Activated CD4-positive, alpha-beta T cell treated with anti-CD3 and anti-CD28 coated beads for 24 hours (primary cell): ENCODE measurements at places on chromosomes 1 and 21.

DNA sequence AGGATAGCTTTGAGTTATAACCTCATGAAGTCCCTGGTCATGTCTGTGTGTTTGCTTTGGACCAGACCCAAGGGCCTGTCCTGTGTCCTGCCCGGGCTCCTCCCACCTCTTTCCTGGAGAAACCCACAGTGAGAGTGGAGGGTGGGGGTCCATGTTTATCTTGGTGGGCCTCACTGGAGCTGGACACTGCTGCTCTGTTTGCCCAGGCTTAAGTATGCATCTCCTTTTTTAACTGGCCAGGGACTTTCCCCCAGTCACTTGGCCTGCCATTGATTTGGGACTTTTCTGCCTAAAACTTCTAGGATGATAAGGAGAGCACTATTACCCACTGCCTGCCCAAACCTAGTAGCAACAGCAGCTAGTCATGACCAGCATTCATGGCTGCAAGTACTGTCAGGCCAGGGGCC is 49.8 kb downstream of the DDR2 start:
- DNase-seq = no peak

DNA sequence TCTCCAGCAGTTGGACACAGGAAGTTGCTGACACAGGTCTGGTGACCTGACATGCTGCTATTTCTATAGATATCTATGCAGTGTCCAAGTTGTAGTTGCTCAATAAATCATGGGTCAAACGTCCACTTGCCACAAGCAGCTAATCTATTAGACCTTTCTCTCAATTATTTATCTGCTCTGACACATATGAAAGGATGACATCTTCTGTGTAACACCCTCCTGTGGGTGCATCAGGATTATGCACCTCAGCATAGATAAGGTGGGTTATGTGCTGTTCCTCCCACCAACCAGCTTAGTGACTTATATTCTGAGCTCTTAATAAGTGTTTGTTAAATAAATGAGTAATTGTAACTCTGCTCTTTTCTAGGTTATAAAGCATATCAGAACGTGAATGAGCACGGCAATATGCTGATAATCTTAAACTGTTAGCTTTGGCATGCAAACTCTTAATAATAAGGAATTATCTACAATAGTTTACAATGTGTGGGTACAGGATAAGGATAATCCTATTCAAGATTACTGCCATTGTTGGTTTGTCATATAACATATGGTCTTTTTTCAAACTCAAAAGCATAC is 90.7 kb upstream of the GCLM start:
- DNase-seq = no peak

DNA sequence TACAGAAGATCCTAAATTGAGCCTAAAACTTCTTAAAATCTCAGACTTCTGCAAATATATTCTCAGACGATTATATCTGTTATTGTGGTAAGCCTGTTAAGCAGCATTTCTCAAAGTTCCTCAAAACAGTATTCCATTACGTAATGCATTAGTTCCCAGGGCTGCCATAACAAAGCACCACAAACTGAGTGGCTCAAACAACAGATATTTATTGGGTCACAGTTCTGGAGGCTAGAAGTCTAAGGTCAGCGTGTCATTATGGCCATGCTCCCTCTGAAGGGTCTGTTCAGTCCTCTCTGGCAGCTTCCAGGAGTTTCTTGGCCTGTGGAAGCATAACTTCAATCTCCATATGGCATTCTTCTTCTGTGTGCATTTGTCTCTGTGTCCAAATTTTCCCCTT is 103.5 kb upstream of the ST6GALNAC5 start:
- DNase-seq = no peak

- DNase-seq = no peak
Measured at GRCh38 chr1:85824066-85824840, 116.0 kb upstream of the ZNHIT6 start.

DNA sequence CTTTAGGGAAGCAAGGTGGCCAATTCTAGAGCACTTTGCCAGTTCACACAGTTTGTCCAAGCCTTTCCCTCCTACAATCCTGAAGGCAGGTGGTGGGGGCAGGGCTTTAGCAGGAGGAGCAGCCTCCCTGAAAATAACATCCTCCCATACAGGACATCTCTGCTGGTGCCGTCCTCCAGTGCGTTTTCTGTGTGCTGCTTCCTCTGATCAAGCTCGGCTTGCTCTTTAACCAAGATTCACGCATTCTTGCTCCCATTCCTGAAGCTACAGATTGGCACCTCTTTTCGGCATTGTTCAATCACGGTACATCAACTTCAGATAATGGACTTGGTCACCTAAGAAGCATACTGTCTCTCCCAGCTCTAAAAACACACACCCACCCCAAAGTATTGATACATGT is 7.5 kb upstream of the DPT start:
- DNase-seq = no peak

DNA sequence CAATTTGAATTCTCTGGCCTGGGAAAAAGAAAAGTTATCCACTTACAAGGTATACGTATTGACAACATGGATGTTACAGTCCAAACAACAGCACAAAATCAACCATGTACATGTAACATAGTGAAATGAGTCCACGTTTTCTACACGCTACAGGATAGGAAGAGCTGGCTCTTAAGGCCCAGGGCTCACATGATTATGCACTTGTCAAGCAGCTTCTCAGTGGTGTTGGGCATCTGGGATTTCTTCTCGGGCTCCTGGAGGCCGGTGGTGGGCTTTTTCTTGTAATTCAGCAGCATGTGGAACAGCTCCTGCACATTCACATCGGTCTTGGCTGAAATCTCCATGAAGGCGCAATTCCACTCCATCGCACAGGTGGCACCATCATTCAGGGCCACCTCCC is 4.0 kb downstream of the DIRAS3 start:
- no peak for DNase-seq
